ENCODE measurements at places on chromosomes 3 and 15.
A peak's percentile ranks its signal among the peaks of the same experiment; 100 is the strongest.

GRCh38 chr15:63519041-63519440, 14.6 kb downstream of the USP3 start:
- DNase-seq, result no peak

DNA sequence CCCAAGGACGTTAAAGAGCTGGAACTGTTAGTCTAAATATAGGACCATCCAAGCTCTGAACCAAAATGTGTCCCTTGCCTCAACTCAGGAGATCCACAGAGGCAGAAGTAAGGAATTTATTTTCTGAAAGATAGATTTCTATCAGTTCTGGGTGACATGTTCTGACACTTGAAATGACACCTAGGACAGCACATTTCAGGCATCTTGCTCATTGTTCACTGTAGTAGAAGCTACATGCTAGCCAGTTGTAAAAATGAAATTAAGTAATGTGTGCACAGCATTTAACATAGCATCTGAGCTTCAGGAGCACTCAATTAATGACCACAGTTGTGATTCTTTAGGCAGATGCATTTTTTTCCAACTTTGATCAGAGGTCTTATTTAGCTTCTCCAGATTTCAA, 567 bp downstream of the CCR2 start:
- no peak for DNase-seq

DNA sequence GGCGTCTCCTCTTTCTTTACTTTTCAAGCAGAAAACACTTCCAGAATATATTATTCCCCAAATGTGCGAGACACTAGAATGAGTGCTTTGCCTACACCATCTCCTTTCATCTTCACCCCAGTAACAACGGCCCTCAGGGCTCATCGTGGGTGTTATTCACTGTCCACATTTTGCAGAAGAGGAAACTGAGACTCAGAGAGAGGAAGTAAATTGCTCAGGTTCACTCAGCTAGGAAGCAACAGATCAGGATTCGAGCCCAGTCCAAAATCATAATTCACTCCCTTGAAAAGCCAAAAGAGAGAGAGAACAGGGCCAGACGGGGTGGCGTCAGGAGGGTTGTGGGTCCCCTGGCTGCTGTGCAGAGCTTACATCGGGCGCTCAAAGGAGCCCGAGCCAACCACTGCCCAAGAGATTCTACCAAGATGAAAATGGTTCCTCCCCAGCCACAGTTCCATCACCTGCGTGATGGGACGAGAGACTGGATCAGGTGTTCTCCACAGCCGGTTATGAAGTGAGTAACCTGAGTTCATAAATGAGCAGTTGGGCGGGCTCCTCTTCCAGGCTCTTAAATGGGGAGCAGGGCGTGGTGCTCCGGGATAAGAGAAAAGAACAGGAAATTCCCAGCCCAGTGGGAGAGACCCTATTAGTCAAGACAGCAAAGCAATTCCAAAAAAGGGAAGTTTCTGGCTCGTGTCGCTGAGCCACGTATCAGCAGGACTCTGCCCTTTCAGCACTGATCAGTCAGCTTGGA, 48.6 kb upstream of the FLNB start:
- no peak for DNase-seq

DNA sequence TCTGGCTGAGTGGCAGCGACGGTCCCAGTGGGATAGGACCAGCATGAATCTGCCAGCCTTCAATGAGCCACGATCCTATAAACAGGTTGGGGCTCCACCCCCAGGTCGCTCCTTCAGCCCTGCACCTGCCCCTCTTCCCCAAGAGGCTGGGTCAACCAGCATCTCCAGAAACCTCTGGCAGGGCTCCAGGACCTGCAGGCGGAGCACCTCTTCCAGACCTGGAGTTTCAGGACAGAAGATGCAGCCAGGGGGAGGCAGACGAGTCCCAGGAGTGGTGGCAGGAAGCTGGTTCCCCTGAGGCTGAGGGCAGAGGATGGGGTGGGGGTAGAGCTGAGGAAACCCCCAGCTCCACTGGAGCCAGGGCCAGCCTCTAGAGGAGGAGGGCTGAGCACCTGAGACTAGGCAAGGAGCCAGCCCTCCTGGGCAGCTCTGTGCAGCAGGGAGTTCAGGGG, at the start of gene PLA2G4D:
Gene PLA2G4D (minus strand): TSS at position 51 of the 452 bp plus-strand sequence. CDS start 103 bp downstream, outside the sequence.
- no peak for DNase-seq

DNA sequence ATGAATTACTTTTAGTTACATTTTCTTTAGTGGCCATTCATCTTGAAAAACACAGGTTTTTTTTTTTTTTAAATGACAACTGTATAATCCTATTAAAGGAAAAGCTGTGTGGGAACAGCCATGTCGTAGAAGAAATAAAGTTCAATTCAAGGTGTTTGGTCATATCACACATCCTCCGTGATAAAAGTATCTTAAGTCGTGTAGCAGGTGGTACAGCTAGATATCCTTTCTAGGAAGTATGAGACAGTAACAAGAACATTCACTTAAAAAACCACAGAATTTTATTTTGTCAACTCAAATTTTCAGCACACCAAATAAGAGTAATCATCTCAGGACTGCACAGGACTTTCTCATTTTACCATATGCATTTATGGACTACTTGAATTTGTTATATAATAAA, 16.1 kb downstream of the ZDHHC23 start:
- no peak for DNase-seq

- no peak for DNase-seq
These were observed 3.8 kb upstream of the WNT7A start for GRCh38 chr3:13883681-13884080.

- DNase-seq, result no peak
These were observed 84.3 kb upstream of the ARL6 start for GRCh38 chr3:97680210-97680609.

DNA sequence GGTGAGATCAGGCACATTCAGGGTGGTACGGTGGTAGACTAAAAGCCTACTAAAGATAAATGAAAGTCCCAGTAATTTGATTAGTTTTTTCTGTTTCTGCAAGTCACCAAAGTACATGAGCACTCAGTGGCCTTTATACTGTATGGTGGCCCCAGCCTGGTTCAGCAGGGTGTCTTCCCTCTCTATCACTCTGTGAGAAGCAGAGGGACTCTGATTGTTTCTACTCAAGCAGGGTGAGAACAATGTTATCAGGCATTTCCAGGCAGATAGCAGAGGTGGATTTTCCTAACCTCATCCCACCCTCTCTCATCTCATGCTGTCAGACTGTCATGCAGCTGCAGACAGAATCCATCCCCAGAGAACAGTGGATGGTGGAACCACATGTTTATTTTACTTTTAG, 71.5 kb upstream of the BFSP2 start:
- no peak for DNase-seq

- no peak for DNase-seq
These were observed 22.1 kb downstream of the CHDH start for GRCh38 chr3:53823956-53824657.

DNA sequence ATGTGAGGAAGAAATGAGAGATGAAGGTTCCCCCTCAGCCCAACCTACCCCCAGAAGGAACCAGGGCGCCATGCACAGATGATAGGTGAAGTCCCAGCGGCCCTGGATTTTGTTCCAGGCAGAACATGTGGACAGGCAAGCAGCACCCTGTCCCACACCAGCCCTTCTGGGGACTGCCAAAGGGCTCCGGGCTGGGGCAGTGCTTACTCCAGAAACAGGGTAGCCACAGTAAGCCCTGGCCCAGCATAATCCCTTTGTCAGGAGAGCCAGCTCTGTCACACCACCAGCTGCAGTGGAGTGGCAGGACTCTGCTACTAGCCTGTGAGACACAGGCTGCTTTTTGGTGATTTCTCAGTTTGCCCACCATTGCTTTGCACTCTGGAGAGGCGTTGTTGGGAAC, 6.3 kb downstream of the FBXL22 start:
- DNase-seq, result no peak

DNA sequence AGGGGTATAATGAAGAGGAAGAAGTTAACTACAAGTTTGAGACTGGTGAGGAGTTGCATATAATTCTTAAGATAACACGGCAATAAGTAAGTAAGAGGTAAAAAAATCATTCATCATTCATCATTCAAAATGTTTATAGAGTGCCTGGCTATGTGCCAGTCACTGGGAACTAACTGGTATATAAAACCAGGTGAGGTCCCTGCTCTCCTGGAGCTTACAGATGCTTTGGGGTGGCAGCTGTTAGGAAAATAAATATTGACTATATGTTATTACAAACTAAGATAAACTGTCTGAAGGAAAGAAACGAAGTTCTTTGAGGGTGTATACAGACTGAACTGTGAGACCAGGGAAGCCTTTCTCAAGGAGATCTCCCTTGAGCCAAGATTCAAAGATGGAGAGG, 2.9 kb downstream of the CASR start:
- no peak for DNase-seq

GRCh38 chr15:70058642-70059360, 38.9 kb downstream of the TLE3 start:
- no peak for DNase-seq

DNA sequence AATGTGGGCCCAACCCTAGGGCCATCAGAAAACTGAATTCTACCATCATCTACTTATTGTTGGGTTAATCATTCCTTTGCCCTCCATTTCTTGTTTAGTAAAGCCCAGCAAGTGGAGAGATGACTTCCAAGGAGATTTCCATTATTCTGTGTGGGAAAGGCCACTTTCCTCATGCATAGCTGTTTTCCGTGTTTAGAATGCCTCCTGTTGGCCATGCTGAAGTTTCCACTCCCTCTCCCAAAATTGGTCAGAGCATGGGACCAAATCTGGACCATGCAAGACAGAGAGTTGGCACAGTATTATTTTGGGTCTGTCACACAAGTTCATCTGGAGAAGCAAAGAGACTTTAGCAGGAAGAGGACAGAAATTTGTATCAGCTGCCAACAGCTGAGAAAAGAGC, 15.3 kb upstream of the SUSD5 start:
- no peak for DNase-seq

GRCh38 chr3:151289445-151289844, 11.1 kb upstream of the P2RY14 start:
- no peak for DNase-seq

- DNase-seq, result no peak
These were observed 35.9 kb downstream of the TMOD3 start for GRCh38 chr15:51865317-51865716.

DNA sequence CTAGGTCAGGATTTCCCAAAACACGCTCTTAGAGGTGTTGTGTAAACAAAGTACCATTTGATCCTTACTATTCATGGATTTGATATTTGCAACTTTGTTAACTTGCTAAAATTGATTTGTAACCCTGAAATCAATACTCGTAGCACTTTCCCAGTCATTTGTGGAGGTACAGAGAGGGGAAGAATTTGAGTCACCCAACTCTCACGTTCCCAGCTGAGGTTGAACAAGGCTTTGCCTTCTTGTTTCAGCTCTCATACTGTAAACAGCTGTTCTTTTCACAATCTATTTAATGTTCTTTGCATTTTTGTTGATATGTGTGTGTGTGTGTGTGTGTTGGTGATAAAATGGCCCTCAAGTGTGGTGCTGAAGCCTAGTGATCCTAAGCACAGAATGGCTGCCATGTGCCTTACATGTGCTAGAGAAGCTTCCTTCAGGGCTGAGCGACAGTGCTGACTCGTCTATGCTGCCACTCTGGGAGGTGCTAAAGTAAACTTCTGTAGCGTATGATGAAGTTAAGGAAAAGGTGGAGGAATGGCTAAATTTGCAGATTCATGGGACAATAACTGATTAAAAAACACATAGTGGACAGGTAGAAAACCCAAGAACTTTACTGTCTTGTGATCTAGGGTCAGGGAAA, 173.2 kb downstream of the APBA2 start:
- no peak for DNase-seq

DNA sequence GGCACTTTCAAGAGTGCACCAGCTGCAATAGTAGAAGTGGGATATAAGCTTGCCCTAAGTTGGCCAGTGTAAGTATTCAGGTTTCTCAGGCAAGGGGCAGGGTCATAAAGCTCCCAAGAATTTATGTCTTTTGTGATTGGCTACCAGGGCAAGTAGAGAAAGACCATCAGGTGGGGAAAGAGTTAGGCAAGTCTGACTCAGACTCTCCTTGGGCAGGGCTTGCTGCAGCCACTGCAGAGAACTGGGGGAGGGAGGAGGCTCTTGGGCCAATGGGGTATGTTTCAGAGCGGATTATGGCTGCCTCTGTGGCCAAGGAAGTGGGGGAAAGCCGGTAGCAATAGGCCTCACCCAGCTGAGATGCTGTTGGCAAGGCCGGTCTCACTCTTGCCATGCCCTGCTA, 44.6 kb upstream of the SLC25A36 start:
- no peak for DNase-seq

GRCh38 chr3:178352326-178353005, 183.8 kb upstream of the KCNMB2 start:
- peak; percentile 91 for DNase-seq

GRCh38 chr15:70109978-70110377, 12.3 kb upstream of the TLE3 start:
- DNase-seq, result no peak

DNA sequence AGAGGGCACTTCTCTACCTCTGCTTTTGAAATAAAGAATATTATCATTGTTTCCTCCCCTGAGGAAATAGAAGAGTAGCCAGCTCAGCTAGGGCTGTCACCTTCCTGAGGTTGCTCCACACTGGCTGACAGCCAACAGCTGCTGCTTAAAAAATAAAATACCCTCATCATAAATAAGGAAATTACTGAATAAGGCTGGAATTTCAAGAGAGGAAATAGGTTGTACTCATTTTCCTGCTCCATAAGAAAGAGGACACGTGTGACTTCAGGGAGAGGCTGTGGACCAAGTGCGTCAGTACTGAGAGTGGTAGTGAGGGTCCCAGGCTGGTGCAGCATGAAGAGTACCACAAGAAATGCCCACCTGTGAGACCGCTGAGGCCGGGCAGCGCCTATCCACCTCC, 8.1 kb upstream of the C2CD4B start:
- DNase-seq, result peak; percentile 94

GRCh38 chr3:38460377-38461270, 6.9 kb downstream of the ACVR2B start:
- DNase-seq, result no peak

DNA sequence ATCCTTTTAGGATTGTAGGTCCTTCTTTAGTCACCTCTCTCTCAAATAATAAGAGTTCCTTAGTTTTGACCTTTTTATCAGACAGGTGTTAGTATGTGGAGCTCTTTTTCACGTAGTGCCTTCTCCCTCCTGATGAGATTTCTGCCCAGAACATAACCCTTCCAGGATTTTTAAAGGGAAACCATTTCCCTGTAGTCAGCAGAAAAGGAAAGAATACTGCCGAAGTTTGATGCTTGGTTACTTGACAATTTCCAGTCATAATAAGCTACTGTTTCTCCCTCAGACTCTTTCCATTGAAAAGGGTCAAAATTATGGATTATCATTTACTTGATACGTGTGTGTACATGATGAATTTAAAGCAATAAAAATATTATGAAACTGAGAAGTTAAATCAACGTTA, 73.1 kb downstream of the VPS8 start:
- no peak for DNase-seq

DNA sequence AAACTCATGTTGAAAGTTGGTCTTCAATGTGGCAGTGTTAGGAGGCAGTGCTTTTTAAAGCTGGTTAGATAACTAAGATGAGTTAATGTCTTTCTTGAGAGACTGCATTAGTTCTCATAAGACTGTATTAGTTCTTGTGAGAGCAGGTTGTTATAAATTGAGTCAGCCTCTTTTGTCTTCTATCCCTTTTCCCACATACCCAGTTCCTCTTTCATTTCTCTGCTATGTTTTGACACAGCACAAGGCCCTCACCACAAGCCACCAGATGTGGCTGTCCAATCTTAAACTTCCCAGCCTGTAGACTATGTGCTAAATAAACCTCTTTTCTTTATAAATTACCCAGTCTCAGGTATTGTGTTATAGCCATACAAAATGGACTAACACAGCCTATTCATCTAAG, 94.6 kb upstream of the SNTN start:
- DNase-seq, result no peak

- DNase-seq, result no peak
These were observed 25.9 kb downstream of the SNX33 start for GRCh38 chr15:75673426-75674235.

- DNase-seq, result no peak
These were observed 21.2 kb downstream of the SIN3A start for GRCh38 chr15:75430259-75430658.

- DNase-seq, result no peak
These were observed 274.2 kb downstream of the LRTM1 start for GRCh38 chr3:54653456-54654195.
